DMS153 (cell line): ENCODE measurements at places on chromosomes 3 and 15.

GRCh38 chr3:38154033-38154494, 11.3 kb upstream of the OXSR1 start:
- no peak for DNase-seq

- no peak for DNase-seq
Observed at GRCh38 chr3:69921651-69922050, 77.9 kb upstream of the SAMMSON start.

- DNase-seq: no peak
Observed at GRCh38 chr15:71151081-71151480, 35.8 kb downstream of the THSD4 start.

GRCh38 chr3:50652709-50653108, 22.0 kb upstream of the DOCK3 start:
- DNase-seq: no peak

- DNase-seq: no peak
Observed at GRCh38 chr3:123397050-123397590, 51.8 kb downstream of the ADCY5 start.

- no peak for DNase-seq
Observed at GRCh38 chr15:73454096-73454495, 11.1 kb downstream of the REC114 start.

DNA sequence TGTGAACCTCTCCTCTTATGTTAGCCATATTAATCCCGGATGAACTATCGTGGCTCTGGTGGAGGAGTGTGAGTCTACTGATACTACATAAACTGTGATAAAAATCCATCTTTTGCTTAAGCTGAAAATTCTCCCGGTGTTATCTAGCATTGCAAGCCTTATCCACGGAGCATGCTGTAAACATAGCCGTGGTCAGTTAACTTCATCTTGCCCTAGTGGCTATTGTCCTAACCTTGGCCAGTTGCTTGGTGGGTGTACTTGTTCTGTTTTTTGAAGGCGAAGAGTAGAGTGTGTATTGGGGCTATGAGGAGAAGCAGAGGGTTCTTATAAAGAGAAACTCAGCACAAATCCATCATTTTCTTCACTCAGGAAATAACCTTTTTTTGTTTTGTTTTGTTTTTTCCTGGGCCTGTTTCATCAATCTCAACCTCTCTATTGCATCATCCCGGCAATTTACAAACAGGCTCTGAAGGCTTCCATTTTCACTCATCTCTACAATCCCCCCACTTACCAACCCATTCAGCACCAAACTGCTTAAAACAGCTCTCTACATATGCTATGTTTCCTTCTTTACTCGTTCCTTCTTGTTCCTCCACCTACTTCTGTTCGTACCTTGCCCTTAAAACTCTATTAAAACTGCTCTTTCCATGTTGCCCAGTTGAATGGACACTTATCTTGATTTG, 135.5 kb upstream of the PTX3 start:
- DNase-seq: no peak

- no peak for DNase-seq
Observed at GRCh38 chr3:535566-536416, 339.2 kb downstream of the CHL1 start.
